Dorsolateral prefrontal cortex (tissue), 122 donors: ENCODE measurements at places on chromosomes 3 and 15.

DNA sequence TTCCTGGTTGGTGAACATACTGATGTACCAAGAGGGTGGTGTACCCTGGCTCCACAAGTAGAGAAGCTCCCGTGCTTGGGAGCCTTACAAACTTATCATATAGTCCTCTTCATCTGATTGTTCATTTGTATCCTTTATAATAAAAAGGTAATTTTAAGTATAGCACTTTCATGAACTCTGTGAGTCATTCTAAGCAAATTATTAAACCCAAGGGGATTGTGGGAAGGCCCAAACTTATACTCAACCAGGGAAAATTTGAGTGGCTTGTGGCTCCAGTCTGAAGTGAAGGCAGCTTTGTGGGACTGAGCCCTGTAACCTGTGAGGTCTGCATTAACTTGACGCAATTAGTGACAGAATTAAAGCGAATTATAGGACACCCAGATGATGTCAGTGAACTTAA is 29.0 kb downstream of the TTBK2 start:
- no peak for DNase-seq

DNA sequence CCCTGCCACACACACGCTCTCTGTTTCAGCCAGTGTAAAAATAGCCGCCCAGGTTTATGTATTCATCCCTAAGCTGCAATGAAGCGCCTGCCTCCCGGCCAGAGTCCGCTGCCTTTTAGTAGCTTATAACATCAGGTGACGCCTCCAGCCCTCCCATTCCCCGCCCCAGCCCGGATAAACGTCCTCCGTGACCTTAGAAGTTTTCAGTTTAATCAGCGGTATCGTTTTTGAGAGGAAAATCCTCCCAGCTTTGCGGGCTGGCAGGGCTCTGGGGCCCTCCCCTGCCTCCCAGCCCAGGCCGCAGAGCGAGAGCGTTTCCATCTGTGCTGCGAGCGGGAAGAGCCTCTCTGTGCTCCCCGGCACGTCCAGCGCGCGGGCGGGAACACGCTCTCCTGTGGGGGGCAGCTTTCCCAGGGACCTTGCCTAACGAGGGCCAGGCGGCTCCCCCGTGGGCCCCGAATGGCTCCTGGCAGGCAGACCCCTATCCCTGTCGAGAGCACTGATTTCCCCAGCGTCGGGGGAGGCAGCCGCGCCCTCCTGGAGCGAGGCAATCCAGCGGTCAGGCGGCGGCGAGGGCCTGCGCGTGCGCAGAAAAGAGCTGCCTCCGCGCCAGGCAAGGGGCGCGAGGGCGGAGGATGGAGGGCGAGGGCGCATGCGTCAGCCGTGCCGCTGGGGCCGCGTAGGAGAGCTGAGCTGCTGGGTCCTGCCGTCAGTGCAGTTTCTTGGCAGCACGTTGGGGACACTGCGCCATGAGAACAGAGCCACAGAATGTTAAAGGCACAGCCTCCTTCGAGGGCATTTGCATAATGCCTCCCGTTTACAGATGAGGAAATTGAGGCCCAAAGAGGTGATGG is 71.1 kb downstream of the CCNL1 start:
- peak; percentile 92 for DNase-seq

DNA sequence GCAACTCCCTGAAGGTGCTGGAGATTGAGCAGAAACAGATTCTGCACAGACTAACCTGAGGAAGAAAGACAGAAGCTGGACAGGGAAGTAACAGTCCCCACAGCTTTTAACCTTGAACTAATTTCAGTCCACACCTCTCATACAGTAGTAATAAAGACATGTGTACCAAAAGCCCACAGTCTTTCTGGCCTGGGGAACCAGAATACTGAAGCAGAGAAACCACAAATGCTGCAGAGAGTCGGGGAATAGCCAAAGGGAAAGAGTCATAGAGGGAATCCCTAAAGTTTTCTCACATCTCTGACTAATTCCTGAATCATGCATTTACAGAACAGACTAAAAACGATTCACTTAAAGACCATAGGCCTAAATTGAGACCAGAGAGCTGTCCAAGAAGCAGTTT is 503.4 kb upstream of the NECTIN3 start:
- no peak for DNase-seq

GRCh38 chr3:153442386-153442785 is 280.4 kb downstream of the RAP2B start:
- no peak for DNase-seq

GRCh38 chr3:42264399-42265058 is 1.5 kb downstream of the CCK start:
- DNase-seq = peak; percentile 94

- DNase-seq = peak; percentile 65
Measured at GRCh38 chr3:123723522-123724168, 138.8 kb upstream of the HACD2 start.

GRCh38 chr3:134922101-134922500 is 127.0 kb downstream of the EPHB1 start:
- DNase-seq = no peak

DNA sequence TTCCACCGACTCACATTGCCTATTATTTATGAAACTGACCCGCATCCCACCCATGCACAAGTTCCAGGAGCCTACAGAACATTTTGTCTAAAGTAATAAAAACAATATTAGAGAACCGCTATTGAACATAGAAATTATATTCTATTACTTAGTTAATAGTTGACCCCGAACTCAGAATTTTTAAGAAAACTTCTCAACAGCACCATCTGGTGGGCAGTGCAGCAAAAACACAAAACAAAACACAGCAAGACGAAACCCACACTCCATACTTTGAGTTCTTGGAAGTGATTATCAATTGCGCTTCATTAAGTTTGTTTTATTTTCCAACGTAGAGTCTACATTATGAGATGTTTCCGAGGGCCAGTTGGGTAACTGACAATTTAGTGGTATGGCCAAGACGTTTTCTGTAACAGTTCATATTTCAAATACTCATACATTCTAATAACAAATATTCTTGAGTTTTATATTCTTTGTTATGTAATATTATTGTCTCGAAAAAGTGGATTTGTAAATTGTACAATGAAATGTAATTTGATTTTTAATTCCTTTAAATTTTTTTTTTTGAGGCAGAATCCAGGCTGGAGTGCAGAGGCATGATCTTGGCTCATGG is 24.0 kb upstream of the C3orf70 start:
- DNase-seq = peak; percentile 42

GRCh38 chr3:150483226-150483625 is 63.1 kb downstream of the SERP1 start:
- DNase-seq = no peak

DNA sequence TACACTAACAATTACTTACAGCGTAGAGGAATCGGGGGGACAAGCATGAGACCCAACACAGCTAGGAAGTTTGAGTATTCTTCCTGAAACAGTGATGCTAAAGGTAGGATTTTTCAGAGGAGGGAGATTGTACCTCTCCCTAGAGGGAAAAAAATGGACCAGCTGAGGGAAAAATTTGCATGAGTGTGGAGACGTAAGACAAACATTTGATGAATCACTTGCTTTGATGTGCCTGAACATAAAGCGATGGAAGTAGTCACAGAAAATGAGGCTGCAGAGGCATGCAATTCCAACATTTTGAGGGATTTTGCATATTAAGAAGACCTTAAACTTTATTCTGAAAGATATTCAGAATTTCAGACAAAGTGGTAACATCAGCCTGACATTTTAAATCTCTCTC is 102.2 kb downstream of the COL6A6 start:
- DNase-seq = no peak

DNA sequence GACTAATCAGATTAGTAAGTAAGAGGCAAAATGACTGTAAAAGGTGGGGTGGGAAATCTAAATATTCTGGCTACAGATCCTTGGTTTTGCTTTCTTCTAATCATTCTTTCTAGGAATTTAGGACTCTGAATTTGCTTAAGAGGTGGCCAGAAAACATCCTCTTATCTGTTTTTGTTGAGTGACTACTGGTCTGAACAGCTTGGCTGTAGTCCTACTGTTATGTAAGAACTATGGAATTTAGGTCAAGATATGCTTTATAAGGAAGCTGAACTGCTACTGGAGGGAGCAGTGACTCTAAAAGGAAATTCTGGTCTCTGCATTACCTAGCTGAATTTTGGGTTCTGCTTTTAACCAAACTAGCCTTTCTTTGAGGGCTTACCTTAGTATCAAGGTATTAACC is 33.5 kb upstream of the CSPG5 start:
- DNase-seq = no peak

- no peak for DNase-seq
Measured at GRCh38 chr15:99522288-99522687, 43.5 kb upstream of the MEF2A start.

GRCh38 chr3:19934098-19934566 is at the start of gene EFHB:
Gene EFHB (minus strand): TSS chr3:19934217. CDS start chr3:19934018, 199 bp downstream.
- DNase-seq = no peak

GRCh38 chr3:9113040-9113439 is 136.4 kb downstream of the SRGAP3 start:
- DNase-seq = no peak

DNA sequence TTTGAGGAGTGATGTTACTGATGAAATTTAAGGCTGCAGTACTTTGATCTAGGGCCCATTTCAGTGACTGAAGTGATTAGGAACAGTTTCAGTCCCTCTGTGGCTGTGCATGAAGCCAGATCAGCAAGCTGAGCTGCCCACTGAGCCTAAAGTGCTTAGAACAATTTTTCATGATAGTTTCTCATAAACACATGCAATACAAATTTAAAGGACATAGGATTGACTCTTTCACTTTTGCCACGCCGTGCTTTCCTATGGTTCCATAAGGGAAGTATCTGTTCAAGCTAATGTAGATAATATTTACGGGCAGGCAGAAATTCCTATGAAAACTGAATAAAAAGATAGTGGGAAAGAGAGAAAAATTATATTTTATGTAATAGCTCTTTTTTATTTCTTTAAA is 10.6 kb downstream of the ANKUB1 start:
- no peak for DNase-seq

DNA sequence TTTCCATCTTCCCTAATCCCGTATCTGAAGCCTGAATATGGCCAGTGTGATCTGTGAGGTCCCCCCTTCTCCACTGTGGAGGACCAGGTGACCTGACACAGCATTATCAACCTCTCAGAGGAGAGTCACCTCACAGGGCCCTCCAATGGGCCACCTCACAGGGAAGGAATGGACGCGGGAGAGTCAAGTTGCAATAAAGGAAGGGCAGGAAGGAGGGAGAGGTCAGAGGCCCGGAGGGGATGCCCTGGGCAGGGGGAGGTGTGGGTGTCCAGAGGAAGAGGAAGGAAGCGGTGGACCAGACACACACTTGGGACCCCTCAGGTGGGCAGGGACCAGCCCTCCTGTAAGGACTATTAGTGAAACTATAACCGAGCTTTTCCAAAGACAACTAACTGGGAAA is 14.6 kb upstream of the LRRC15 start:
- no peak for DNase-seq

DNA sequence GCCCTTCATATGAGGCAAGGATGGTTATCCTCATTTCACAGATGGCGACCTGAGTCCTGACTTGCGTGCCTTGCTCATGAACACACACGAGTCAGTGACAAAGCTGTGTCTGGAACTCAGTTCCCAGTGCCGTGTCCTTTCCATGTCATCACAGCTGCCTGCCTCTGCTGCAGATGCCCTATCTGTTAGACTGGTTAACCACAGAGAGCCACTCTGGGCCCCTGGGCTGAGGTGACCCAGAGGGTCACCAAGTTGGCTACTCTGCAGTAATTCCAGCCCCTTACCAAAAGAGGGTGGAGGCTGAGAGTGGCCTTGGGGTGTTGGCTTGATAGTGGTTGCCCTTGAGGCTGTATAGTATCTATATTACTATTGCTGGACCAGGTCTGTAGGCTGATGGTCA is 41.0 kb downstream of the RAB11A start:
- DNase-seq = no peak

- DNase-seq = no peak
Measured at GRCh38 chr15:74129586-74130154, 716 bp upstream of the ISLR2 start.

GRCh38 chr3:131699001-131699400 is 196.2 kb upstream of the MRPL3 start:
- no peak for DNase-seq

DNA sequence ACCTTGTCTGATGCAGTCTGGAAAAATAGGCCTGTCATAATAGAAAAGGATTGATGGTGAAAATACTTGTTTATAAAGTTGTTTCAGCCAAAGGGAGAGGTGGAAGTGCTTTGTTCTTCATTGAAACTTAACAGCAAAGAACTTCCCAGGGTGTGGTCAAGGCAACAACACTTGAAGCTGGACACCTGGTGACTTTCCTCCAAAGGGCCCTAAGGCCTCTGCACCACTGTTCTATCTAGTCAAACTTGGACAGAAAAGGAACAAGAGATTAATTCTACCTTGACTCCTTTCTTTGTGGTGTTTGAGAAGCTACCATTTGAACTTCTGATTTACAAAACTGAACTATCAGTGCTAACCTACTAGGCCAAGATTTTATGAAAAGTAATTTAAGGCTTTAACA is 102.0 kb downstream of the CMSS1 start:
- no peak for DNase-seq

DNA sequence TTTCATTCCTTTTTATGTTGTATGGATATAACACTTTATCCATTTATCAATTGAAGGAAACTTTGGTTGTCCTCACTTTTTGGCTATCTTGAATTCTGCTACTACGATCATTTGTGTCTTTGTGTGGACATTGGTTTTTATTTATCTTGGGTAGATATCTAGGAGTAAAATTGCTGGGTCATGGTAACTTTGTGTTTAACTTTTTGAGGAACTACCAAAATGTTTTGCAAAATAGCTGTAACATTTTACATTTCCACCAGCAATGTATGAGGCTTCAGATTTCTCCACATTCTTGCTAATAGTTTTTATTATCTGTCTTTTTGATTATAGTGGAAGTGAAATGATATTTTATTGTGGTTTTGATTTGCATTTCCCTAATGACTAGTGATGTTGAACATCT is 55.6 kb downstream of the TLNRD1 start:
- no peak for DNase-seq

GRCh38 chr3:119681279-119681678 is 4.1 kb upstream of the COX17 start:
- no peak for DNase-seq

- DNase-seq = no peak
Measured at GRCh38 chr3:136891934-136892855, 30.2 kb downstream of the NCK1 start.

DNA sequence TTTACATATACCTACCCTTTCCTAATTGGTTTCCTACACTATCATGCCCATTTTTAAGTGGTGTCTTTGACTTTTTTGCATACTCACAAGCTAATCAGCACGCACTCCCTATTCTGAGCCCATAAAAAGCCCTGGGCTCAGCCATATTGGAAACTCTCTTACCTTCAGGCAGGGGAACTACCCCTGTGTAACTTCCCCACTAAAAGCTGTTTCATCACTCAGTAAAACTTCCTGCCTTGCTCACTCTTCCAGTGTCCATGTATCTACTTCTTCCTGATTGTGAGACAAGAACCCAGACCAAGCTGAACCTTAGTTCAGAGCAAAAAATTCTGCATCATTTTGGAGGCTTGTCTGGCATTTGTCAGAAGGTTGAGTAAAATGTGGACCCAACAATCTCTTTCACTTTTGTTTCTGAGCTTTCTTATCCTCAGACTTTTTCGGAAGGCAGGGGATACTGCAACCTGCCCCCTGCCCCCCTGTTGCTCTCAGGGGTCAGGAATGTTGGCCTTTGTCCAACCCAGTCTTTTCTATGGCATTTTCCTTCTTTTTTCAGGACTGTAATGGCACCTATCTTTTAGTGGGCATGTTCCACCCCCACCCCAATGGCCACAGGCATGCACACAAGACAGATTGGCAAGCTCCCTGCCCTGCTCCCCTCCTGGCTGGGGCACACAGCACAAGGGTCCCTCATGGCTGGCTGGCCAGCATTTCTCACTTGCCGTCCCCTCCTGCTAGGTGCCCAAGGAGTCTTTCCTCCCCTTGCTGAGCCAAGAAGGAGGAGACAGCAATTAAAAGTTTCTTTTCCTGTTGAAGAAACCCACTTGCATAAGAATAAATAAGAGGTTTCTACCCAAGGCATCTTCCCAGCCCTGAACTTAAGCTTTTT is 26.3 kb upstream of the TMEM45A start:
- no peak for DNase-seq
